Lower leg skin (tissue), 4 donors: ENCODE measurements at places on chromosomes 5 and 9.

GRCh38 chr5:5941486-5941885 is 436.9 kb downstream of the MED10 start:
- DNase-seq, result no peak

DNA sequence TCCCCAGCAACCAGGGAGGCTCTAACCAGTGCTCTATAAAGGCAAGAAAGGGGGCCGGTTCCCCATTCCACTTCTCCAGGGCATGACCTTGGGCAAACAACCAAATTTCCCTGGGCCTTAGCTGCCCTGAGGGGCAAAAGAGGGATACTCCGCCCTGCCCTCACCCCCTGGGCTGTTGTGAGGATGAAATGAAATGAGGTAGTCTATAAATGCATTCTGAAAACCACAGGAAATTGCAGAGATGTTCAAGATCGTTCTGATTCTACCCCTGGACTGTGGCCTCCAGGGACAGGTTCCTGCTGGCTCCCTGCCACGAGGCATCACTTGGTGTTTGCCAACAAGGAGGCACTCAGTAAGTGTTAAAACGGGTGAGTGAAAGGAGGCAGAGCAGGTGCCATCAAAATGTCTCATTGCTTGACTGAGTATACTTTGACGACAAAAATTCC is 5.7 kb downstream of the RAPGEF1 start:
- no peak for DNase-seq

DNA sequence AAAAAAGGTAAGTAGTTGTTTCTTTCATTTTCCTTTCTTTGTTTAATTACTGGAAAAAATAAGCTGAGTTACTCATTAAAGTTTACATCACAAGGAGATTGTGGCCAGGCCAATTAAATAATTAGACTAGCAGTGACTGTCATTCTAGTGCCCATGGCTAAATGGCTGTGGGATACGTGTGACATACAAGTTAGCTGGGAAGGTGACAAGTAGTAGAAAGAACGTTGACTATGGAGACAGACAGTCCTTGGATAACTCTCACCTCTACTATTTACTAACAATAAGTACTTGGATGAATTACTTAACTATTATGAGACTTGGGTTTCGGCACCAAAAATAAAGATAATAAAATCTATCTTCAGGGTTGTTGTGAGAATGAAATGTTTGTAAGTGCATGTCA is 7.0 kb upstream of the LOX start:
- DNase-seq, result no peak

DNA sequence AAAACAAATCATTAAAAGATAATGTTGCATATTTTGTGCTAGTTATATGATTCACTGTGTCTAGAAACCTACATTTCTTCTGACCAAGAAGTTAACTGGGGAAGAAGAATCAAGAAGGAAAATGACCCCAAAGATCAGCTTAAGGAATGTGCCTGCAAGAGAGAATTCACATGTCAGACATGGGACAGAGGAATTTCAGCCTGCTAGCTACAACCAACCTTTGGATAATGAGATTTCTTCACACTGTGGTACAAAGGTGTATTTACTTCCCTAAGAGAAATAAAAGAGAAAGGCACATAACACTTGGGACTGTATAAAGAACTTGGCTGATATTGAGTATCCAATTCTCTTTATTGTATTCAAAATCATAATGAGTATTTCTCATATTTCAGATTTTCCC is 39.6 kb upstream of the ELL2 start:
- no peak for DNase-seq

DNA sequence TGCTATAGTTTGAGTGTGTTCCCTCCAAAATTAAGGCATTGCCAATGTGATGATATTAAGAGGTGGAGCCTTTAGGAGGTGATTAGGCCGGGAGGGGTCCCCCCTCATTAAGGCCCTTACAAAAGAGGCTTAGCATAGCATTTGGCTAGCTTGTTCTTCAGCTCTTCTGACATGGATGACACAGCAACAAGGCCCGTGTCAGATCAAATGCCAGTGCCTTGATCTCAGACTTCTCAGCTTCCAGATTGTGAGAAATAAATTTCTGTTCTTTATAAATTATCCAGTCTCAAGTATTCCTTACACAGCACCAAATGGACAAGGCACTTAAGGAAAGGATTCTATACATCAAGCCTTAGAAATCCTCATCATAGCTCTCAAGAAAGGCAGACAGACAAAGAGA is 31.8 kb downstream of the SLC38A9 start:
- DNase-seq, result no peak

DNA sequence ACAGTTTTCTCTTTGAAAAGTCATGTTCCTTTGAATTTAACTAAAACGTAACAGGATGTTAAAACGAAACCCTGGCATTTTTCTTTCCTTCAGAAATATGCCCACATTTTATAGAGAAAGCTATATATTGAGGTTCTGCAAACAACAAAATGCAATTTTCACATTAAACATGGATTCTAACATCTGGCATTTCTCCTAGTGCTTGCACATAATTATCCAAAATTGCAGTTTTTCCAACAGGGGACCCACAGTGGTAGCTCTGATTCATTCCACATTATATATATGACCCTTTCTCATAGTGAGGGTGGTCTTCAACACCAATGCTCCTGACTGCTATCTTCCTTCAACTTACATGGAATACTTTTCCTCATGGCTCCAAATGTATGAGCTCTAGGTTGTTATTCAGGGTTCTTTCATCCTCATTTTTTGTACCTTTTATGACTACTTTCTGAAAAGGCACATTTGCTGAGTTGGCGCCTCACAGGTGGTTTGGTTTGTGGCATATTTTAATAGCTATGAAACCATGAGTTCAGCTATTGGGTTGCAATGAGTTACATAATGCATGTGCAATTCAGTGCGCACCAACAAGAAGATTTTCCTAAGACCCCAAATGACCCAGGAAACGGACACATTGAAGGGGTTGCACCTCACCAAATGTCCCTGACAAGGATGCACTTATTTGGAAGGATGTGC is 551.7 kb downstream of the RAB3C start:
- no peak for DNase-seq
